ENCODE measurements at places on chromosomes 3 and 15.

DNA sequence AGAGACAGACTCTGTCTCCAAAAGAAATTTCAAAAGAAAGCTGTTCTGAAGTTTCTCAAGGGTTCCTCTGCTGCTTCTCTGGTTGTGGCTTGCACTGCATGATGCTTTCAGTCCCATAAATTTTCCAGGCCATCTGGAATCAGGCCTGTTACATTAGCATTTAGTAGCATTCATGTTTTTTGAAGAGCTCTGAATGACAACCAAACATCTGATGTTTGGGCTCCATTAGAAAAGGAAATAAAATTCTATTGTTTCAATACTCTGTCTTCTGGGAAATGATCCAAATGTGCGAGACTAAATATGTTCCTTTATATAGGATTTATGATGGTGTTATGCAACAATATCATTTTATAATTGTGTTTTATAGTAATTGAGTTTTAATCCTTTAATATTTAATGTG lies 455.8 kb downstream of the GABRG3 start:
- DNase-seq = no peak

GRCh38 chr3:13638927-13639326 lies 90.0 kb downstream of the FBLN2 start:
- no peak for DNase-seq

DNA sequence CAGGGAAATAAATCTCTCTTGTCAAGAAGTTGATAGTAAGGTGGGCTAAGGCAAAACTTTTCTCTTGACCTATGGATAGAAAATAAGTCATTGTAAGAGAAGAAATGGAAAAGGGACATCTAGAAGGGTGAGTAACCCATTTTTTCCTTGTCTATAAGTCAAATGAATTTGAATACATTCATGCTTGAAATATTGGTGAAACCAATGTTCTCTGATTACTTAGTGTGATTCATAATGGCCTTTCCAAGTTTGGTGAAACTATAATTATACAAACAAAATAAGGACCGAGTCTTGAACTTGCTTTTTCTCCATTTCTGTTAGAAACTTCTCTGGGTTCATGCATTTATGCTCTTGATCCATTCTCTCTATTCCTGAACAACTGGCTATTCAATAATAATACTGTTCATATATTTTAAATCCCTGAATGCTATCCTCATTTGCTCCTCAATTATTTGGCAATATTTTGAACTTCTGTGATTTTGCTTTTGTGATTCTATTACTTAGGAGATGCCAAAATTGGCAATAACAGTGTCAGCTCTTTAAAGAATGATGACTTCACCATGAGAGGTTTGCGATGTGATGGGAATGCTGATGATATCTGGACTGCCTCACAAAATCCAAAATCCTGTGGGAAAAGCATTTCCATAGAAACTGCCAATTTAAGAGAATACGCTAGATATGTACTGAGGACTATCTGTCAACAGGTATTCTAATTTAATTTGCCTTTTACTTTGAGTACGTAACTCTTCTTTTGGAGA lies 12.3 kb downstream of the P2RY12 start:
- no peak for DNase-seq

- DNase-seq = no peak
These were observed 34.2 kb upstream of the SYN2 start for GRCh38 chr3:11969986-11970385.

- DNase-seq = no peak
These were observed 234.8 kb downstream of the XXYLT1 start for GRCh38 chr3:195036203-195036505.

DNA sequence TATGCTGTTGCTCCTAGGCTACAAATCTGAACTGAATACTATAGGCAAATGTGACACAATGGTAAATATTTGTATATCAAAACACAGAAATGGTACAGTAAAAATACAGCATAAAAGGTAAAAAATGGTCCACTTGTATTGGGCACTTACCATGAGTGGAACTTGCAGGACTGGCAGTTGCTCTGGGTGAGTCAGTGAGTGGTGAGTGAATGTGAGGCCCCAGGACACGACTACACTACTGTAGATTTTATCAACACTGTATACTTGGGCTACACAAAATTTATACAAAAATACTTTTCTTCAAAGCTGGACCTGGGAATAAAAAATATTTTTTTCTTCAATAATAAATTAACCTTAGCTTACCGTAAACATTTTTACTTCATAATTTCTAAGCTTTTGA lies 41.6 kb upstream of the DUT start:
- DNase-seq = no peak

DNA sequence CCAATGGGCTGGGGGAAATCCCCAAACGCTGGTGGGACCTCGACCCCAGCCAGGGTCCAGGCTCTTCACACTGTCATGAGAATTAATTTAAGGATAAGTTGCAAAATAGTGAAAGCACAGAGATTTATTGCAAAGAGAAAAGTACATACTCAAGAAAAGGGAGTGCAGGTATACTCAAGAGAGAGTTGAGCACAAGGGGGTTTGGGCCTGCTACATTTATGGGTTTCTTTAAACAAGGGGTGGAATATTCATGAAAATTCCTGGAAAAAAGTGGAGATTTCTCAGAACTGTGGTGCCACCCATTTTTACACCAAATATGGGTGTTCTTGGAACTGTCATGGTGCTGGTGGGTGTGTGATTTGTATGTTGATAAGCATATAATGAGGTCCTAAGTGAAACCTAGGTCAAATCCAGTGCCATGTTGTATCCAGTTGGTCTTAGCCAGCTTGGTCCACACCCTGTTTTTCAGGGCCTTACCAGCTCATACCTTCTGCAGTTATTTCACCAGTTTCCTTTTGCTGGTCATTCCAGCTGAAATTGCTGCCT lies 32.6 kb upstream of the NEO1 start:
- DNase-seq = no peak

GRCh38 chr15:71424765-71425164 lies 309.5 kb downstream of the THSD4 start:
- DNase-seq = no peak

DNA sequence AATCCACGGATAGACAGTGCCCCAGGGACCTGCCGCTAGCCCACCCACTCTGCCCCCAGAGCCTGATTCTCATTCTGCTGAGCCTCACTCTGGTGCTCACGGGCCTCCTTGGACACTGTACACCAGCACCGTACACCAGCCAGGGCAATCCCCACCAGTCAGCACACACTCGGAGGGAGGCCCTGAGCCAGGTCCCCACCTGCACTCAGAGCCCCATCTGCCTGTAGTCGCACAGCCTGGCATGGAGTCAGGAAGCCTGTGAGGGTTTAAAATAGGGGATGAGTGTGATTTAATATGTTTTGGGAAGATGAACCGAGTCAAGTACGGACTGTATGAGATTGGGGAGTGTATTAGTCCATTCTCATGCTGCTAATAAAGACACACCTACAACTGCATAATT lies 223.0 kb downstream of the SLCO3A1 start:
- DNase-seq = no peak

DNA sequence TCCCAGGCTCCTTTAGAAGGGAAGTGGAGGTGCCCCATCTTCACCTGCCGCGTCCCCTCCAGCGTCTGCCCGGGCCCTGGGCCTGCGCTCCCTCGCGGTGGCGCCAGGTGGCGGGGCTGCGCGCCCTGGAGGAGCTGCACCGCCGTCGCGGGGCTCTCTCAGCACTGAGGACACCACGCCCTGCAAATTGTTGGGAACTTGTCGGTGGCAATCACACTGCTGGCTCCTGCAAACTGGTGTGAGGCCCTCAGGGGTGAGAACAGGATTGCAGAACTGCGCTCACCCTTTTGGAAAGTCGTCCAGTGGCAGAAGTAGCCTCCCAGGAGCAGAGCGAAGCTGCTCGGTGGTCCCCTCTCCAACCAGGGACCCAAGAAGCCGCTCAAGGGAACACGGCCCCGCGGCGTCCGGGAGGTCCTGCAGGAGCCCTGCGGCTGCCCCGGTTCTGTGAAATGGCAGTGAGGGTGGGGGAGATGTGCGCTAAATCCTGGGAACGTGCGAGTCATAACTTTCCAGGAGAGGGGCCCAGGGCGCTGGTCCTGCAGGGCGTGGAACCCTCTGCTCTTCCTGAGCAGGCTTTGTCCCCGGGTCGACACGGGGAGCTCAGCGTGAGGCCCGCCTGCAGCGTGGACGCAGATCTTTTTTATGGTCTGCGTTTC lies 995 bp upstream of the LRRK1 start:
- DNase-seq = no peak

GRCh38 chr3:88573472-88573871 lies 423.7 kb downstream of the C3orf38 start:
- DNase-seq = no peak

GRCh38 chr3:106261915-106262683 lies 393.3 kb upstream of the CBLB start:
- DNase-seq = no peak

DNA sequence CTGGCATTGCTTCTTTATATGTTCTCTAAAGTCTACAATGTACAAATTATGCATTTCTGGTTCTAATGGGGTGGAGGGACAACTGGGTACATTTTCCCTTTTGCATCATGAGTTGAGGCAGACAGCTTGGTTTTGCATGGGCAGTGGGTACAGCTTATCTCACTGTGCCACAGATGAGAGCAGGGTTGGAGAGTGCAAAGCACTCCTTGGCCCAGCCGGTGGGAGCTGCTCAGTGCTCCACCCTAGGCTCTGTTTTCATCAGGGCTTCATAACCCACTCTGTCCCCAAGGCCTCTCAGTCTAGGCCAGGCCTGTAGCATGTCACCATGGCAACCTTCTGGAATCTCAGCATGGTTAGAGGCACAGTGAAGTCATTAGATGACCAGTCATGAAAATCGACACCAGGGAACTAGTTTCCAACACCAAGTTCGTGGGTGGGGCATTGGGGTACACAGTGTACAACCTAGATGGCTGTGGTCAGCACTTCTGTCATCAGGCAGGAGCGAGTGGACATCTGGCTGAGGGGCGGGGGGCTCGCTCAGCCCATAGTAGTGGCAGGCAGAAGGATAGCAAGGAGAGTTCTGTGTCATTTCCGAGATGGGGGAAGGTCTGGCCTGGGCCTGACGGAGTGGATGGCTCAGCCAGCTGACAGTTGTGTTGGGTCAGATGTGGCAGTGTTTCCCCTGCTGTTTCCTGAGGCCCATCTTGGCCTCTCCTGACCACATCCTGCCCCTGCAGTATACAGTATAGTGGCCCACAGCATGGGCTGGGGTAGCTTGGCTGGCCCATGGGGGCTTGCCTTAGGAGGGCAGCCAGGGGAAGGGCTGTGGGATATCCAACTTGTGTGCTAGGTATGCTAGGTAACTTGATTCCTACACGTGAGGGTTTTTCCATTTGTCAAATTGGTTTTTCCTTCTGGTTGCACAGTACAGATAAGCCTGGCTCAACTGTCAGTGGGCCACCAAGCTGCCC lies 75.7 kb upstream of the PRR23C start:
- peak; percentile 18 for DNase-seq

DNA sequence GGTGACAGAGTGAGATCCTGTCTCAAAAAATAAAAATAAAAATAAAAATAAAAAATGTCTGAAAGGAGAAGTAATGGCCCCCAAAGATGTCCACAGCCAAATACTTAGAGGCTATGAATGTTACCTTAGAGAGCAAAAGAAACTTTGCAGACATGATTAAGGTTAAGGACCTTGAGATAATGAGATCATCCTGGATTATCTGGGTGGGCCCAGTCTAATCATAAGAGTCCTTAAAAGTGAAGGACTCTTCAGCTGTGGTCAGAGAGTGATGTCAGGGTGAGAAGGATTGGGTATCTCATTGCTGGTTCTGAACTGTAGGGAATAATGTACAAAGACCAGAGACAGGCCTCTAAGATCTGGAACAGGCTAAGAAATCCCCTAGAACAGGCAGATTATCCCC lies 84.9 kb upstream of the POU1F1 start:
- no peak for DNase-seq

DNA sequence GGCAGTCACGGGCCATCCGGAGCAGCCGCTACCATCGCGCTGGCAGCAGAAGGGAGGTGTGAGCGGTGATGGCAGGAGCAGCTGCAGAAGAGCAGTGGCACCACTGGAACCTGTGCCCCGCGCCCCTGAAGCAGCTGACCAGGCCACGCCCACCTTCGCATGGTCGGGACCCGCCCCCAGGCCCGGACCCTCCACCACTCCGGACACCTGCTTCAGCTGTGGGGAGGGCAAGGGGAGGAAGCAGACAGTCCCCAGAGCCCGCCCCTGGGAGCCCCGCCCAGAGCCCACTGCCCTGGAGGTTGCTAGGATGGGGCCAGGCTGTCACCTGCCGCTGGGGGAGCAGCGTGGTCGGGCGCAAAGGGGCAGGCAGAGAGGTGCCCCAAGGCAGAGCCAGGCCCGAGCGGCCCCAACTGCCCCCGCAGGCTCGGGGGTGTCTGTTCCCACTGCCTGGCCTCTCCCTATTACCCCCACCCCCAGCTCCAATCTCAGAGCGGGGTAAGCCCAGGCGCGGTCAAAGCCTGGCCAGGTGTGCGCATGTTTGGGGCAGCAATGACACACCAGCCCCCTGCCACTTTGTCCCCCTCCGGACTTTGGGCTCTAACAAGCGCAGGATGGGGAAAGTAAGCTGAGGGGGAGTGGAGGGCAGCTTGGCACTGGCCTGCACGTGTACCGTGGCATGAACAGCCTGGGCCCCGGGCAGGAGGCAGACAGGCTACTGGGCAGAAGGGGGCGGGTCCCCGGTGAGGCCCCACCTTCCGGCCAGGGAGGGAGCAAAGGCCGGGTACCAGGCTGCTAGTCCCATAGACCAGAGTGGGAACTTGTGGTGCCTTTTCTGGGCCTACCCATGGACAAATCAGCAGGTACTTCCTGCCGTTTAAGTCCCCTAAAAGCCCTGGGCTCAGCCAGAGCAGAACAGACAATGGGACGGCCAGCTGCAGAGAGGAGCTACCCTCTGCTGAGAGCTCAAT lies 8.7 kb downstream of the SPCS1 start:
- no peak for DNase-seq

- no peak for DNase-seq
These were observed 13.7 kb upstream of the CCR3 start for GRCh38 chr3:46228260-46229242.

DNA sequence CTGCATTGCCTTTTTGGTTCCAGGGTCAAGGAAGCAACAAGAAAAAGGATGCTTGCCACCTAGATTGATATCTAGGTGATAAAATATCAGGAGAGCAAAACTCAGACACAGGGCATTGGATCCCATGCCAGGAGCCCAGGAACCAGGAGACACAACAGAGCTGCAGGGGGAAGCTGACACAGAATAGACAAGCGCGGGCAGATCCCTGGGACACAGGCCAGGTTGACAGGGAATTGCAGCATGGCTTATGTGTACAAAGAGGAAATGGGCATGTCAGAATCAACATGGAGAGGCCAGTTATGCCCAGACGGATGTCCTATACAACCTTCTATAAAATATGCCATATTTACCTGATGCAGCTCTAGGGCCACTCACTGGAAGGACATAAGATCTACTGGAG lies 84.2 kb downstream of the SEMA6D start:
- no peak for DNase-seq

DNA sequence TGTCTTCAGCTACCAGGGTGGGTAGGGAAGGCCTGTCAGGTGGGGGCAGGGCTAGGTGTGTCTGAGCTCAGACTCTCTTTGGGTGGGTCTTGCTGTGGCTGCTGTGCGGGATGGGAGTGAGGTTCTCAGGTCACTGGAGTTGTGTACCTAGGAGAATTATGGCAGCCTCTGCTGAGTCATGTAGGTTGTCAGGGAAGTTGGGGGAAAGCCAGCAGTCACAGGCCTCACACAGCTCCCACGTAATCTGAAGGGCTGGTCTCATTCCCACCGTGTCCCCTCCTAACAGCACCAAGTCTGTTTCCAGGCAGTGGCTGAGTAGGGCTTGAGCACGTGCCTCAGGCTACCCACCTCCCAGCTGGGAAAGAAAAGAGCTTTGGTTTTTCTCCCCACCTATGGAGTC lies 67.0 kb downstream of the CHCHD4 start:
- DNase-seq = no peak
